NCI-H146 (cell line): ENCODE measurements at places on chromosomes 2 and 18.

DNA sequence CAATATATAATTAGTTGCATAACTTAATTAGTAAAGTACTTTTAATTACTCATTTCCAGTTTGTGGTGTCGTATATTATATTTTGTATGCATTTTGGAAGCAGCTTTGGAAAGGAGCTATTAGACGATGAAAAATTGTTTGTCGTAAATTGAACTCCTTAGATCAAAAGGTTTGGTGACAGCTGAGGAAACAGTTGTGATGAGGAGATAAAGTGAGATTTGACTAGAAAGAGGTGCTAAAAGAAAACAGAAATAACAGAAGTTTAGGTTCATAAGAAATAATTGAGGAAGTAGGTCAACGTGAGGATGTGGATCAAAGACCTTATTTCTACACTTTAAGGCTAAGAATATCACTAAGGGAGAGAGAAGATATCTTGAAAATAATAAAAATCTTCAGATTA, 141.9 kb upstream of the NETO1 start:
- DNase-seq, result no peak

DNA sequence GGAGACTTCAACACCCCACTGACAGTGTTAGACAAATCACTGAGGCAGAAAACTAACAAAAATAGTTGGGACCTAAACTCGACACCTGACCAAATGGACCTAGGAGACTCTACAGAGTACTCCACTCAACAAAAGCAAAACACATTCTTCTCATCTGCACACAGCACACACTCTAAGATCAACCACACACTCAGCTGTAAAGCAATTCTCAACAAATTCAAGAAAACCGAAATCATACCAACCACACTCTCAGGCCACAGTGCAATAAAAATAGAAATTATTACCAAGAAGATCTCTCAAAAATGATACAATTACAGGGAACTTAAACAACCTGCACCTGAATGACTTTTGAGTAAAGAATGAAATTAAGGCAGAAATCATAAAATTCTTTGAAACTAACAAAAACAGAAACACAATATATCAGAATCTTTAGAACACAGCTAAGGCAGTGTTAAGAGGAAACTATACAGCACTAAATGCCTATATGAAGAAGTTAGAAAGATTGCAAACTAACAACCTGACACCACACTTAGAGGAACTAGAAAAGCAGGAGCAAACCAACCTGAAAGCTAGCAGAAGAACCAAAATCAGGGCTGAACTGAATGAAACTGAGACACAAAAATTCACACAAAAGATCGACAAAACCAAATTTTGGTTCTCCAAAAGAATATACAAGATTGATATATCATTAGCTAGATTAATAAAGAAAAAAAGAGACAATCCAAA, 46.3 kb downstream of the RTTN start:
- no peak for DNase-seq

DNA sequence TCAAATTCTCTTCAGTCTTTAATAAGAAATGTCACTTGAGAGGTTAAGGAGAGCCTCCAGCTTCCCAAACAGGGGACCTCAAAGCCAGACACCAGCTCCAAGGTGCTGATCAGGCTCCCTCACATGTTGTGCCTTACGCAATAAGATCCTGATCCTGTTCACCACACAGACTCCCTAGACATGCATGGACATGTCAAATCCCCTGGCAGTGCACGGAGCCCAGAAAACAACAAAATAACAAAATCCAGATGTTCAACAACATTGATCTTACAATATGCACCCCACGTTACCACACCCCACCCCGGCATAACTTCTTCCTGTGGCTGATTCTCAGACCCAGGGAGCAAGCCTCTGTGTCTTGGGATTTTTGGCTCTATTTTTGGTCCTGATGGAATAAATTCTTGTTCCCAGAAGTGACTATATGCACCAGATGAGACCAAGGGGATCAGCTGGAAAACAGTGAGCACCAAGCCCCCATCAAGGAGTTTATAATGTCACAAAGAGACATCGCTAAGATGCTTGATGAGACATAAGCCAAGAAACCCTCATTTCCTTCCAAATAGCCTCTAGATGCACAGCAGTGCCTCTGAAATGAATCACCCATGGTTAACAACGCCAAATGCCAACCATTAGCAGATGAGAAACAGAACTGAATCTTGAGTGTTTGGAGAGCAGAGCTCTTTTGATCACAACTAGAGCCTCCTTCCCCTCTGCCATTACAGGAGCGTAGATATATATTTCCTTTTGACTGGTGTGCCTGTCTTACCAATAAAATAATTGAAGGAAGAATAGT, 198.2 kb downstream of the PRKCE start:
- DNase-seq, result peak; percentile 8

GRCh38 chr2:113675875-113676274, 48.8 kb downstream of the RABL2A start:
- no peak for DNase-seq

GRCh38 chr2:86790676-86791572, at the start of gene CD8A:
Gene CD8A (minus strand): TSS chr2:86790913. CDS start chr2:86790825, 88 bp downstream.
- peak; percentile 28 for DNase-seq

DNA sequence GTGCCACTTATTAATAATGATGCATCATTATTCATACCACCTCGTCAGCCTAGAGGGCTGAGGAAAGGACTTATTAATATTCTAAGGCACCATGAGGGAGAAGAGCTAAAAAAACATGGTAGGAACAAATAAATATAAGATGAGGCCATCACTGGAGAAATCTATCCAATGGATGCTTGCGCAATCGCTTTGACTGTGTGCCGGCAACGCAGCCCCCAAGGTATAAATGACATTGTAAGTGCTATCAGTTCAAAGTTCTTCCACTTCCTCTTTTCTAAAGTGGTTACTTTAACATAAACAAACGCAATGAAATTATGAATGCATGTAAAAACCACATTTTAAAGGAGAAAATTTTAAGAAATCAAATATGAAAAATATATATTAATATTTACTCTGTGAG, 164.6 kb downstream of the EIPR1 start:
- no peak for DNase-seq

- DNase-seq, result no peak
These were observed 313.1 kb downstream of the PLCL1 start for GRCh38 chr2:198117406-198118041.

GRCh38 chr2:18829251-18829902, 240.0 kb upstream of the NT5C1B start:
- no peak for DNase-seq

GRCh38 chr2:159349674-159350299, 63.3 kb upstream of the WDSUB1 start:
- no peak for DNase-seq

GRCh38 chr2:223901311-223901710, 43.8 kb downstream of the WDFY1 start:
- no peak for DNase-seq

GRCh38 chr2:230942920-230943896, 18.2 kb upstream of the GPR55 start:
- DNase-seq, result no peak

DNA sequence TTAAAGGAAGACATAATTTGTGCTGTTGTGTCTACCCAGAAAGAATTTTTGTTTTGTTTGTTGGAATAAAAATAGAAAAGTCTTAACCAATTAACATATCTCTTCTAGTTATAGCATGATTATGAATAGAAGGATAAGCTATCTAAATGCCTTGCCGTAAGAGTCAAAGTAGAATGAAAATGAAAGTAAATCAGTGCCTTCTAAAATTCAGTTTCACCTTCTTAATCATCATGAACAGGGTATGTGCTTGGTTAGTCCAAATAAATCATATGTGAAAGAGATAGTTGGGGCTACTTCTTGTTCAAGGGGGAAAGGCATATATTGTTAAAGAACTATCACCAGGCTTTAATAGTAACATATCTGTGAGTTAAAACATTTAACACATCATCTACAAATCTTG, 91.5 kb downstream of the GULP1 start:
- no peak for DNase-seq

- DNase-seq, result no peak
These were observed 119.0 kb downstream of the ARL4C start for GRCh38 chr2:234377761-234378391.

DNA sequence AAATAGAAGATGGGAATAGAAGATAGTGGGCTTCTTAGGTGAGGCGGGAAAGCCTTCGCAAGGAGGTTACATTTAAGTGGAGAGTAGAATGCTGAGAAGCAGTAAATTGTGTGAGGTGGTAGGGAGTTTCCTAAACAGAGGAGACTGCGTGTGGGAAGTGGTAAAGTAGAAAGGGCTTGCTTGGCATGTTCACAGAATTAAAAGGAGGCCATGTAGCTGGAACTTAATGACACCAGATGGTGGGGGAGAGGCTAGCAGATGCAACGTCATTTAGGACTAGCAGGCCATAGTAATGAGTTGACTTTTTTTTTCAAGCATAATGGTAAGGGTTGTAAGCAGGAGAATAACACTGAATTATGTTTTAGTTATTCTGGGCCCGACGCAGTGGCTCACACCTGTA, 13.0 kb upstream of the RTN4 start:
- no peak for DNase-seq

DNA sequence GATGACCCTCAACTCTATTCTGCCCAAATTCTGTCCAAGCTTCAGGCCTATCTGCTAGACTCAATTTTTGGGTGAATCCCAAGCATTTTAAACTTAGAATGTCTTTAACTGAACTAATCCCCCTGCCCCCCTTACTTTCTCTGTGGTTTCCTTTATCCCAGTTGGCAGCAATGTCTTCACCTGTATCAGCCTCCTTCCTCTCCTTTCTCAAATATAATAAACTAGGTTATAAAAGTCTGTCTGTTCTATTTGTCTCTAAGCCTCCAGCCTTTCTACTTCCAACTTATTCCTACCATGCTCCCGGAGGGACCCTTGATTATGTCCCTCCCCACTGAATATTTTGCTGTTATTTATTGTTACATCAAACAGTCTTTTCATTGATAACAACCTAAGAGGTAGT, 375.5 kb upstream of the TRIB2 start:
- DNase-seq, result no peak

GRCh38 chr2:85702800-85703199, 8.6 kb downstream of the GNLY start:
- no peak for DNase-seq

DNA sequence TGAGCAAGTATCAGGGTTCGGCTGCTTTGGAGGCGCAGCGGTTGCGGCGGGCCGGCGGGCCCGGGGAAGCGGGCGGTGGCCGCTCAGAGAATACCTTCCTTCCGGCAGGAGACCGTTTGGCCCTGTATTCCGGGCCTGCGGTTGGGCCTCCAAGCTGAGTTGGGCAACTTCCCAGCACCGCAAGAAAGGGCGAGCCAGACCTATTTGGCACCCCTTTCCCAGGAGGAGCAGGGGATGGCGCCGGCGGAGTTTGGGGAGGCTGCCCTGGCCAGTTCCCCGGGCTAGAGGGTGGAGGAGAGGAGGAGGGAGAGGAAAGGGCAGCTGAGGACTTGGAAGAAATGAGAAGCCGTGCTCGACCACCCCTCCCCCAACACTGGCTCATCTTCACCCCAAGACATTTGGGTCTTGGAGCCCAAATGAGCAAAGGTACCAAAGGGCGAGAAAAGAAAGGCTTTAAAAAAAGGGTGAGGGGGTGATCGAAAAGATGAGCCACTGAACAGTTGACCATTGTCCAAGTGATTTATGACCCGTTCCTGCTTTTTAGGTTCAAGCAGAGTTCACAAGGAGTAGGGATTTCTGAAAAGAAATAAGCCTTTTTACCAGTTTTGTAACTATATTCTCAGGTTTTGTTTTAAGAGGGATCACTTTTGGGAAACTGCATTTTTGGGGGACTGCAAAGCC, 8.4 kb downstream of the HOXD3 start:
- no peak for DNase-seq

DNA sequence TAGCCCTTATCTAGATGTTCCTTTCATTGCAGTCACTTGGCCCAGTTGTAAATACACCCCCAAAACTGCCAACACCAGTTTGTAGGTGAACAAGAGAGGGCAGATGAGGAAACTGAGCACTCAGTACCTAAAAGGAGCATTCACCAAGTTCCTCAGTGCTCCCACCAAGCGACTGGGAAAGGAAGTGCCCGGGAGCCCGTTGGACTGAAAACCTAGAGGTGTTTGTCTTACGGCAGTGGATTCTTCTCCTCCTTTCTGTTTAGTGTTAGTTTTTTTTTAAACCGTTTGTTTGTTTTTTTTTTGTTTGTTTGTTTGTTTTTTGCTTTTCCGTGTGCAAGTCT, 43.3 kb downstream of the SOX11 start:
- DNase-seq, result no peak

- no peak for DNase-seq
These were observed 211.1 kb upstream of the GALNT5 start for GRCh38 chr2:157046396-157046795.

DNA sequence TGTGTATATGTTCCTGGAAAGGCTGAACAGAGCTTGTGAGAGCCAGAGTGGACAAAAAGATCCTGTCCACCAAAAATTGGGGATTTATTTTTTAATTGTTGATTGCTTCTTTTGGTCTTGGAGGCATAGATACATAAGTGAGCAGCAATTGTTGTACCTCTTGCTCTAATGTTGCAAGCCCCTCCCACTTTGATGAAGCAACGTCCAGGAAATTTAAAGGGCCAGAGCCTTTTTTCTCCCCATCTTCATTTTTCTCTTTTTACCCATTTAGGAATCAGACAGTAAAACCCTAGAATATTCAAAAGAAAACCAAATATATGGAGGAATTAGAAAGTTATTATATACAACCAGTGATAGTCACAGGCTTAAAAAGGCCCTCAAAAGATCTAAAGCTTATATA, 871.8 kb upstream of the NRXN1 start:
- no peak for DNase-seq

GRCh38 chr2:58046335-58046584, 346 bp upstream of the VRK2 start:
- DNase-seq, result no peak

GRCh38 chr2:119367472-119368099, 809 bp downstream of the DBI start:
- peak; percentile 67 for DNase-seq

- peak; percentile 64 for DNase-seq
These were observed 172.3 kb downstream of the ARL6IP6 start for GRCh38 chr2:152890736-152891135.

DNA sequence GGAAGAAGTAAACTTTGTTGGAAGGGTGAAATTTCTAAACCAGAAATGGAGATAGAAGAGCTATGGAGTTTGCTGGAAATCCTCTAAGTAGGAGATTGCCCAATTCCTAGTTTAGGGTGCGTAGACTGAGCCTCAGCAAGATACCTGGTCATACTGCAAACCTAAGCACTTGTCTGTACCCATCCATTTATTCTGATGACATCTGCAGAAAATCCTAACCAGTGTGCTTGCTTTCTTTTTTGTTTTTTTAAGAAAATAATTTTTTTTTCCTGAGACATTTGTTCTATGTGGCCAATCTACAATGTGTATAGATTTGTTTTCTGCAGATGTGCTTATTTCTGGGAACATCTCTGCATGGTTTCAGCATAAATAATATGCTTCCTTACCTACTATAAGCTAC, 144.7 kb downstream of the LYPD6B start:
- no peak for DNase-seq

GRCh38 chr2:39290433-39290832, 46.7 kb upstream of the CDKL4 start:
- DNase-seq, result no peak

- DNase-seq, result no peak
These were observed 238.9 kb downstream of the XIRP2 start for GRCh38 chr2:167127135-167127534.

DNA sequence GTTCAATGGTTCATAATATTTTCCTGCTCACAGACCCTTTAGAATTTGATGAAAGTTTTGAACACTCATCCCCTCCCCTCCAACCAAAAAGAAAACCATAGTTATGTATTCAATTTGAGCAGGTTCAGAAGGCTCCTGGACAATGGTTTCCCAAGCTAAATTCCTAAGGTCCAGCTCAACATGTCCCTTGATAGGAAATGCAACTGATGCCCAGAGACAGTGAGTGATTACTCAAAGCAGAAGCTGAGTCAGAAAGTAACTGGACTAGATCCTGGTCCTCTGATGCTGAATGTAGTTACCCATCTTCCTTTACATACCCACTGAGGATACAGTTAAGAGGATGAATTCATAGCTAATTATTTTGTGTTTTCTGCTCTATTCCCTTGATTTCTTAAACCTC, 218.9 kb upstream of the NCKAP5 start:
- no peak for DNase-seq
